Natural killer cell treated with Interleukin-12 subunit alpha and Interleukin-12 subunit beta and Interleukin-15 and Interleukin-18, amount 100 ng/mL, for 72 hours (primary cell): ENCODE measurements at places on chromosomes 2 and 18. TPM values are rescaled to one million over a fixed set of nuclear protein-coding genes. Genes with fewer than 3 reads are reported as not detected.

GRCh38 chr2:61011678-61012077 lies 5.8 kb upstream of the PEX13 start:
- DNase-seq = no peak
- H3K27ac ChIP-seq = no peak overlapping the region
- no peak overlapping the region for H3K4me3 ChIP-seq
- H3K4me1 ChIP-seq = peaks cover 7% of the 10 kb centered on the region
- H3K36me3 ChIP-seq = no peaks in the 10 kb centered on the region

- DNase-seq = no peak
- peaks cover 7% of the 10 kb centered on the region for H3K27me3 ChIP-seq
- no peak overlapping the region for H3K4me3 ChIP-seq
- H3K36me3 ChIP-seq = no peaks in the 10 kb centered on the region
These were observed 28.5 kb downstream of the DAPL1 start for GRCh38 chr2:158823486-158824237.

GRCh38 chr2:33616873-33617272 lies 17.8 kb upstream of the FAM98A start:
- no peak for DNase-seq
- H3K4me1 ChIP-seq = no peaks in the 10 kb centered on the region
- H3K36me3 ChIP-seq = peaks cover 13% of the 10 kb centered on the region
- no peaks in the 10 kb centered on the region for H3K27me3 ChIP-seq
- H3K27ac ChIP-seq = no peak overlapping the region
- H3K4me3 ChIP-seq = no peak overlapping the region

DNA sequence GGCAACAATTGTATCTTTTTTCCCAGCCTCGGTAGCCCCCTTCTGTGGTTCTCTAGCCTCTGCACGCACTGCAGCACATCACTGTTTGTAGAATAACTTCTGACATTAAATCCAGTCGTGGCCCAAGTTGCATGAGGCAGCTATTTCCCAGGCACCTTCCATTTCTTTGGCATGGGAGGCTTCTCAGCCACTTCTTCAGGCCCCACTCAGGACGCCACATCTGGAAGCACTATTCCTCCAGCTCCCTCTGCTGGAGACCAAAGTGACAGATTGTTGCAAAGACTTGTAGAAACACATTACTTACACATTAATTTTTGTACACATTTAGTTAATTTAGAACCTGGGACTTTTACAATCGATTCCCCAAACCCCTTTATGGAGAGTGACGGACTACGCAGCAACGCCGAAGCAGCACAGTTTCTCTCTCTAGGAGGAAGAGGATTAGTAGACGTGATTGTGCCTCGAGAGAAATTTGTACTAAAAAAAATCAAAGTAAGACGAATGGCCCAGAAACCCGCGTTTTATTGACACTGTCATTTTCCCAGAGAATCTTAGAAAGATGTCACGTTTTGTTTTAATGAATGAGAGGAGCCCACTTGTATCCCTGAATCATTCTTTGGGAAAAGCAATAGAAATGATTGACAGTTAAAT lies 57.8 kb upstream of the RGPD5 start:
- H3K4me1 ChIP-seq = no peaks in the 10 kb centered on the region
- H3K4me3 ChIP-seq = no peak overlapping the region
- DNase-seq = peak; percentile 37
- peaks cover 15% of the 10 kb centered on the region for H3K27me3 ChIP-seq

DNA sequence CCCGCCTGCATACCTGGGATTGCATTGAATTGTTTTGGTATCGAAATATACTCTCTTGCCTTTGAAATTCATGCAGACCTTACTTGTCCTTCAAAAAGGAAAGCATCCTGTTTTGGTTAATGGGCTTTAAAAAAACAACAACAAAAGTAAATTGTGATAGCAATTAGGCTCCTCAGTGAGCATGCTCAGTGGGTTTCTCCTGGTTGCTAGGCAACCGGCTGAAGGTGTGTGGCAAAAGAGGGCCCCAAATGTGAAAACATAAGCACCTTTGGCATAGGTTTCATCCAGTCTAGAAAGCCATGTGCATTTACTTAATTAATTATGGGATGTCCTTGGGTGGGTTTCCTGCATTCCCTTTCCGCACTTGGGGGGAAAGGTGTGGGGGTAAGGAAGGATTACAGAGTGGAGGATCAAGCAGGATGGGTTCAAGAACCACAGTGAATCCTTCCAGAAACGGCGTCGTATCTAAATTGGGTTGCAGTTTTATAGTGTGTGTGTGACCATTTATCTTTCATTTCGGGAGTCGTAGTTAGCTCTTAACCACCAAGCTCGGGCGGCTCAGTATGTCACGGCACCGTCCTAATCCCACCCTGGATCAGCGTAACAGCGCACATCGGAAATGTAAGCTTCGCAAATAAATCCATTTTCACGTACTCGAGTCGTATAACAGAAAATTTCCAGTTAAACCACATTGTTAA lies 274.9 kb upstream of the TCF4 start:
- H3K27ac ChIP-seq = no peak overlapping the region
- no peak for DNase-seq
- H3K4me3 ChIP-seq = no peak overlapping the region

DNA sequence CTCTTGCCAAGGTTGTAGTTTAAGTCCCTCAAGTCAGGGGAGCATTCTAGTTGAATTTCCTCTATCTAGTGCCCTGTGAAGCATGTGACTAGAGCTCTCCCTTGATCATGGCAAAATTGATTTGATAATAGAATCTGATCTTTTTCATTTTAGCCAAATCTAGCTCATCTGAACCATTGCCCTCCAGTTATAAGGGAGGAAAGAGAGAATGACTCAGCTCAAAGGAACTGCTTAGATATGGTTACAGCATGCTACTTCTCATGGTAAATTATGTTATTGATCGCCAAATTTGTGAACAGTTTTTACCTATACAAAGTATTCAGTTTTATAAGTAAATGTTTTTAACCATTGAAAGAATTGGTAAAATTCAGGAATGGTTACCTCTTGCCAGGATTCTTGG lies 100.8 kb downstream of the GPR39 start:
- H3K27me3 ChIP-seq = no peaks in the 10 kb centered on the region
- H3K27ac ChIP-seq = no peak overlapping the region
- no peak for DNase-seq
- H3K4me3 ChIP-seq = no peak overlapping the region
- H3K4me1 ChIP-seq = no peaks in the 10 kb centered on the region

DNA sequence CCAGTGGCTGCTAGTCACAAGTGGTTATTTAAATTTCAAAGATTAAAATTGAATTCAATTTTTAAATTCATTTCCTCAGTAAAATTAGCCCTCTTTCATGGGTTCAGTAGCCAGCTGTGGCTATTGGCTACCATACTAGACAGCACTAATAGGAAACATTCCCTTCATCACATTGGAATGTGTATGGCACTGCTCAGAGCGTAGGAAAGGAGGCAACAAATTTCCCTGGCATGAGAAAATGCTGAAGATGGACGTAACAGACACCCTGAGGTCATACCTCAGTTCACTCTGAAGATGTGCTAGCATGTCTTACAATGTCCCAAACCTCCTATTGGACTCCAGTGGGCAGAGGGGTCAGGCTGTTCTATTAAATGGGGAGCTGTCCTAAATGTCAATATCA lies 96.4 kb downstream of the C1QL2 start:
- H3K4me3 ChIP-seq = no peak overlapping the region
- H3K4me1 ChIP-seq = no peaks in the 10 kb centered on the region
- peaks cover 2% of the 10 kb centered on the region for H3K27me3 ChIP-seq
- DNase-seq = no peak
- no peak overlapping the region for H3K27ac ChIP-seq
- no peaks in the 10 kb centered on the region for H3K36me3 ChIP-seq

GRCh38 chr18:22503803-22504202 lies 86.1 kb upstream of the CTAGE1 start:
- no peak for DNase-seq
- H3K4me1 ChIP-seq = peaks cover 6% of the 10 kb centered on the region
- H3K27ac ChIP-seq = no peak overlapping the region
- no peak overlapping the region for H3K4me3 ChIP-seq
- H3K27me3 ChIP-seq = peaks cover 6% of the 10 kb centered on the region

GRCh38 chr2:172242471-172242870 lies 139.8 kb upstream of the DLX2 start:
- no peaks in the 10 kb centered on the region for H3K36me3 ChIP-seq
- DNase-seq = no peak
- peaks cover 22% of the 10 kb centered on the region for H3K27me3 ChIP-seq
- H3K4me1 ChIP-seq = peaks cover 12% of the 10 kb centered on the region

DNA sequence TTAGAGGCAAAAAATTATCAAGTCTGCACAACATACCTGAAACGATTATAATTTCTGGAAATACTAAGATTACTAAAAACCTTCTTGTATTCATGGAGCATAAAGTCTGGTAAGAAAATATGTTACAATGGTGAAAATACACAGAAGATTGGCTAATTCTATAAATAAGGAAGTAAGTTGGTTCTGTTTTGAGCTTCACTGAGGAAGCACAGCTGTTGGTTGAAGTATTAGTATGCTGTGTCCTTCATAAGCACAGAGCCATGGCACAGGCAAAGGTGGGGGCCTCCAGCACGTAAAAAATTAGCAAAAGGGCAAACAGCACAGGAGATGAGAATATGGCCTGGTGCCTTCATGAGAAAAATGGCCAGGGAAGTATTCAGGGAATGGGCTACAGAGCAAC lies 40.4 kb upstream of the ANKRD62 start:
- DNase-seq = no peak
- H3K4me3 ChIP-seq = no peak overlapping the region
- H3K4me1 ChIP-seq = no peaks in the 10 kb centered on the region
- H3K27me3 ChIP-seq = peaks cover 25% of the 10 kb centered on the region
- no peaks in the 10 kb centered on the region for H3K36me3 ChIP-seq

DNA sequence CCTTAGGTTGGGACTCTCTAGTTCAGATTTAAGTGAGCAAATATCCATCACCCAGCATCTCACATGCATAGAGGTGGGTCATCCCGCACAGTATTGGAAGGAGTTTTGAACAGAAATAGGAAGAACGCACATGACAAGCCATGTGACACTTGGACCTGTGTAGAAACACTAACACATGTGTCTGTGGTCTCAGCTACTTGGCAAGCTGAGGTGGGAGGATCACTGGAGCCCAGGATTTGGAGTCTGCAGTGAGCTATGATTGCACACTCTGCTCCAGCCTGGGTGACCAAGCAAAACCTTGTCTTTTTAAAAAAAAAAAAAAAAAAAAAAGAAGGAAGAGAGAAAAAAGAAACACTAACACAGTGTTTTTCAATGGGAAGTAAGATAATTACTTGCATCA lies 5.4 kb upstream of the MTCL1 start:
- H3K27me3 ChIP-seq = peaks cover 50% of the 10 kb centered on the region
- no peak overlapping the region for H3K4me3 ChIP-seq
- no peaks in the 10 kb centered on the region for H3K36me3 ChIP-seq
- peaks cover 8% of the 10 kb centered on the region for H3K4me1 ChIP-seq
- DNase-seq = no peak

DNA sequence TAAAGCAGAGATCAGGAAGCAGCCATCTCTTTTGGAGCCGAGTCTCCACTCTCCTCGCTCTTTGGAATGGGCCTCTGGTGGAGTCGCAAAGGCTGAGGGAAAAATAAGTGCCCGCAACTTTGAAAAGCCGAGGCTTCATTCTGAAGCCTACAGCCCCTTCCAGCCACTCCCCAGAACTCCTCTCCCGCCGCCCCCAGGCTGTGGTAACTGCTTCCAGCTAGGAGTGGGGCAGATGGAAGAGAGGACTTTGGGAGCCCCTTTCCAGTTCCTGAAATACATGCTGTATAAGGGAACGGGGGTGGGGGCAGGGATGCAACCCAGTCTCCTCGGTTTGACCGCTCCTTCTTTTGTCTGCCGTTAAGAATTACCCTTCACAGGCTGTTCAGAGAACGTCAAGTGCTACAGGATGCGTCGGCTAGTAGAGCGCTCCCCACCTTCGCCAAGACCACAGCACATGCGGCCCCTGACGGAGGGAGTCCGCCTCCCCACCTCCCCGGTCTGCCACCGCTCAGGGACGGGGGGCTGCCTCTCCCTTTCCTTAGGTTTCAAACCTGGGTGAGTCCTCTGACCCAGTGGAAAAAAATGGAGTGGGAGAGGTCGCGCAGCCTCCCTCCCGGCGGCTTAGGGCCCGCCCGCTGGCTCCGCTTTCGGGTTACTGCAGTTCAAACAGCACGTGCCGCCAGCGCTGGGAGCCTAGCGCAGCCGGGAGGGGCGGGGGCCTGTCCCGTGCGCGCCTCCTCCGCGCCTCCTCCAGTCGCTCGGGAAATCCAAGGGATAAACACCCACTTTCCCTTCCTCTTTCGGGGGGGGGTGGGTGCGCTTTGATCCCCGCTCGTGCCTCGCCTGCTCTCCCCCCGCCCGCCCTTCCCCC lies 4.9 kb downstream of the CYP26B1 start:
- H3K36me3 ChIP-seq = peaks cover 6% of the 10 kb centered on the region
- DNase-seq = peak; percentile 51
- peaks cover 29% of the 10 kb centered on the region for H3K27me3 ChIP-seq
- H3K27ac ChIP-seq = no peak overlapping the region
- H3K4me1 ChIP-seq = peaks cover 13% of the 10 kb centered on the region

DNA sequence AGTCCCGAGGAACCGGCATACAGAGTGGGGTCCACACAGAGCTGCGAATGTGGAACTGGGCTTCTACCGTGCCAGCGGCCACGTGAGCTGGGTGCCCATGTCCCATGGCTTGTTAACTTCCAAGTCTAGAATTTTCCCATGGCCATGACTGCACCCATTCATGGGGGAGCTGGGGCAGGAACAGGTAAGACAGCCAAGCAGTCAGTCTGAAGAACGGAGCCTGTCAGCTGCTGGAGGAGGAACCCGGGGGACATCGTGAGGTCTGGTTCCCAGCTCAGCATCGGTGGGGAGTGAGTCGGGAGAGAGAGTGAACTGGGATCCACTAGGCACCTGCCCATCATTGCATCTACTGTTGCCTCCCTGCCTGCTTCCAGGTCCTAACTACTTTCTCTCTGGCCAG lies 86.9 kb downstream of the SH3RF3 start:
- H3K36me3 ChIP-seq = peaks cover 8% of the 10 kb centered on the region
- peaks cover 68% of the 10 kb centered on the region for H3K4me1 ChIP-seq
- H3K27me3 ChIP-seq = peaks cover 75% of the 10 kb centered on the region
- H3K27ac ChIP-seq = peak overlapping the region; percentile 45

DNA sequence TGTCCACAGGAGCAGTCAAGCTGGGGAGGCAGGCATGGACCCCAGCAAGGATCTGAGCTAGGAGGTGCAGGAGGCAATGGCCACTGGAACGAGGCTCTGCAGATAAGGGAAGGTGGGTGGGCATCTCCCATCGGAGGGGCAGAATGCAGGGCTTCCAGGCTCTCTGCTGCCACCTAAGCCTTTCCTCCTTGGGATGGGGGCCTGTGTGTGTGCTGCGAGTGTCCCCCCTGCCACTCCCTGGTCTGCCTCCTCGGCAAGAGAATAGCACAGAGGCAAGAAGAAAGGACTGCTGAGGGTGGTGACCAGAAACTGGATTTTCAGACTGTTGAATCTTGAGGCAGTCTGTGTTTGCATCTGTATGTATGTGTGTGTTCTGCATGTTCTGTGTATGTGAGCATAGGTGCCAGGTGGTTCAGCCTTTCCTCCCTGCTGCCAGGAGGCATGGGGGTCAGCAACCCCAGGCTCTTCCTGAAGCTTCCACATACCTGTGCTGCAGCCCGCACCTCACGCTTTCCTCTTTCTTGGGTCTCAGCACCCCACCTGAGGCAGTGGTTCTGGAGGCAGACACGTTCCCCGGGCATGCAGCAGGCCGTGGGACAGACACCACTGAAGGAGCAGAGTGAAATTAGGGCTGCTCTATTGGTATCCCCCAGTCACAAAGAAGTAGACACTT lies 86.7 kb downstream of the EPAS1 start:
- H3K4me3 ChIP-seq = no peak overlapping the region
- H3K4me1 ChIP-seq = no peaks in the 10 kb centered on the region
- no peaks in the 10 kb centered on the region for H3K36me3 ChIP-seq
- H3K27ac ChIP-seq = peak overlapping the region; percentile 39

Gene UGT1A9
- total RNA-seq = not detected

Gene ARHGAP15
- 80.6 TPM for total RNA-seq

Gene DYNAP
- not detected for total RNA-seq

Gene SKOR2
- total RNA-seq = not detected

Gene WDR12
- total RNA-seq = 90.2 TPM

Gene MFSD2B
- total RNA-seq = 0.75 TPM

Gene HRH4
- 0.53 TPM for total RNA-seq

Gene CFC1
- not detected for total RNA-seq

Gene SNTG2
- total RNA-seq = 0.31 TPM
